ENCODE measurements at places on chromosomes 13 and 19.
A peak's percentile ranks its signal among the peaks of the same experiment; 100 is the strongest.

DNA sequence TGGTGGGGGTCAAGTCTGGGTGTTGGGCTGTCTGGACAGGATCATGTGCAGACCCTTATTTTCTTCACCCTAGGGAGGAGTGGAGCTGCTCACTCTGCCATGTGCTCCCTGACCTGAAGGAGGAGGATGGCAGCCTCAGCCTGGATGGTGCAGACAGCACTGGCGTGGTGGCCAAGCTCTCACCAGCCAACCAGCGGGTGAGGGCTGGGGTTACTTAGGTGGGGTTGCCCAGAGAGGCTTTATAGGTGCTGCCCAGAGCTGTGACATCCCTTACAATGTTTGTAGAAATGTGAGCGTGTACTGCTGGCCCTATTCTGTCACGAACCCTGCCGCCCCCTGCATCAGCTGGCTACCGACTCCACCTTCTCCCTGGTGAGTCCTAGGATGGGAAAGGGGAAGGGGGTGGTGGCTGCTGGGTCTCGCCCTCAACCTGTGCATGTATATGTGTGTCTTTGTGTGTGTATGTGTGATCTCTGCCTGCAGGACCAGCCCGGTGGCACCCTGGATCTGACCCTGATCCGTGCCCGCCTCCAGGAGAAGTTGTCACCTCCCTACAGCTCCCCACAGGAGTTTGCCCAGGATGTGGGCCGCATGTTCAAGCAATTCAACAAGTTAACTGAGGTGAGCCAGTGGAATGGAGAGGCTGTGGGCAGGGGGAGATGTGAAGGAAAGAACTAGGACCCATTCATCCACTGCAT is 5.1 kb downstream of the CHMP2A start:
- no peak for DNase-seq

DNA sequence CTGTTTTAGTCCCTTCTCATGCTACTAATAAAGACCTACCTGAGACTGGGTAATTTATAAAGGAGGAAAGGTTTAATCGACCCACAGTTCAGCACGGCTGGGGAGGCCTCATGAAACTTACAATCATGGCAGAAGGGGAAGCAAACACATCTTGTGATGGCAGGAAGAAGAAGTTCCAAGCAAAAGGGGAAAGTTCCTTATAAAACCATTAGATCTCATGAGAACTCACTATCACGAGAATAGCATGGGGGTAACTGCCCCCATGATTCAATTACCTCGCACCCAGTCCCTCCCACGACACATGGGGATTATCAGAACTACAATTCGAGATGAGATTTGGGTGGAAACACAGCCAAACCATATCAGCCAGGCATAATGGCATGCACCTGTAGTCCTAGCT is 13.0 kb upstream of the STRN4 start:
- no peak for DNase-seq

DNA sequence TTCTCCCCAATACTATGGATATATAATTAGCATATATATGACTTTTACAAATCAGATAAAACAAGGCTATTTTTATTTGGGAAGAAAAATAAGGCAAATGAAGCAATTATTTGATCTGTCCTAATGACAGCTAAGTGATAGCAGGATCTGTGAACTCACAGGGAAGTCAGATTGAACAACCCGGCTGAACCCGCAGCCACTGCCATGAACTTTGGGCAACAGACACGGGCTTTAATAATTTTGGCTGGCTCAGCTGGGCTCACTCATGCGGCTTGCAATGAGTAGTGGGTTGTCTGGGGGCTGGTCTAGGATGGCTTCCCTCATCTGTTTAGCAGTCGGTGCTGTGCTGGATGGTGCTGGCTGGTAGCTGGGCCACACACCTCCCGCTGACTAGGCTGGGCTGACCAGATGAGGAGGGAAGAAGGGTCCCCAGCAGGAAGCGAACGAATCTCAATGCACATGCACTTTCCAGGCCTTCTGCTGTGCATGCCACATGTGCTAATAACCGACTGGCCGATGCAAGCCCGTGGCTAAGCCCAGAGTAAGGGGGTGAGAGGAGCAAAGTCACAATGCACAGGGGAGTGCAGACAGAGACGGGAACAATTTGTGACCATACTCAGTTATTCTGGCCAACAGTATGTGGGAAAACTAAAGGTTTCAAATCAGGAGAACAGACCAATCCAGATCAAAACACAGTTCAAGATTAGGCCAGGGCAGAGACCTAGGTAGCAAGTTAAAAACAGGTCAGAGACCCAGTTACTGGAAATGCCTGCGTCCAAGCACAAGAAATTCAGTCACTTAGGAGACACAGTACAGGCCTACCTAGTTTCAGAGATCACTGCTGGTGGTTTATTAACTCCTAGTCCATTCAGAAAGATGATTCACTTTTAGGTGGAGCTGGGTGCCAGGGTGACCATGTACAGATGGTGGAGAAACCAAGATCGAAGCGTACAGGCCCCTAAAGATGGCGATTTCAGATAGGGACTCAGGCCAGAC is 22.3 kb downstream of the CRYL1 start:
- DNase-seq = no peak

GRCh38 chr19:48102870-48103751 is 7.5 kb downstream of the PLA2G4C start:
- no peak for DNase-seq

- no peak for DNase-seq
Observed at GRCh38 chr19:14843578-14843977, 5.1 kb downstream of the OR7A10 start.

GRCh38 chr13:103839460-103839859 is 773.2 kb upstream of the SLC10A2 start:
- no peak for DNase-seq

DNA sequence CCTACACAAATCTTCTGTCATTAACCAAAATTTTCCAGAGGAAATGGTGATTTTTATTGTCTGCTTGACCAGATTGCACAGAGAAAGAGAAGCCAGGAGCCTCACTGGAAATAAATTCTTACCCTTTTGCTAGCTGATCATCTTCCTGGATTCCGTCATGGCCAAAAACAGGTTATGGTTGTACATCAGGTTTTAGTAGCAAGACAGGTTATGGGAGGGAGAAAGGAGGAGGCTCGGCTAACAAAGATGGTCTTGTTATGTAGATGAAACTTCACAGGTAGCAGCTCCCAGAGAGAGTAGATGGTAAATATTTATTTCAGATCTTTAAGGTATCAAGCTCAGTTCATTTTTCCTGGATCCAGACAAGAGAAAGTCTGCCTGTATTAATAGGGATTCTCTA is 19.7 kb upstream of the CEACAM3 start:
- DNase-seq = no peak

GRCh38 chr19:17110599-17110966 is 35.0 kb downstream of the MYO9B start:
- no peak for DNase-seq

DNA sequence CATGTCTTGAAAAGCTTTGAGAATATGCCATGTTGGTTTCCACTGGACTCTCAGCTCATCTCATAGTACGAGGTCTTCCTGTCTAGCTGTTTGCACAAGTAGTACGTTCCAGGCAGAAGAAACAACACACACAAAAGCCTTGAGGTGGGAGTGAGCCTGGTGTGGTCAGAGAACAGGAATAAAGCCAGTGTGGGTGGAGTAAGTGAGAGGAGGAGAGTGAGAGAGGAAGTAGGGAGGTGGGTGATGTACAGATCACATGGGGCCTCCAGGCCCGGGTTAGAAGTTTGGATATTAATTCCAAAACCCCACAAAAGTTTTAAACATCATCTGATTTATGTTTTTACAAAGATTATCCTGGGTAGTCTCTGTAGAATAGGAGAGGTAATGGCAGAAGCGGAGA is 230.6 kb downstream of the MTUS2 start:
- no peak for DNase-seq

- DNase-seq = no peak
Observed at GRCh38 chr19:33376423-33376822, 2.9 kb downstream of the CEBPG start.

- no peak for DNase-seq
Observed at GRCh38 chr19:5112681-5113575, 144.0 kb downstream of the KDM4B start.

DNA sequence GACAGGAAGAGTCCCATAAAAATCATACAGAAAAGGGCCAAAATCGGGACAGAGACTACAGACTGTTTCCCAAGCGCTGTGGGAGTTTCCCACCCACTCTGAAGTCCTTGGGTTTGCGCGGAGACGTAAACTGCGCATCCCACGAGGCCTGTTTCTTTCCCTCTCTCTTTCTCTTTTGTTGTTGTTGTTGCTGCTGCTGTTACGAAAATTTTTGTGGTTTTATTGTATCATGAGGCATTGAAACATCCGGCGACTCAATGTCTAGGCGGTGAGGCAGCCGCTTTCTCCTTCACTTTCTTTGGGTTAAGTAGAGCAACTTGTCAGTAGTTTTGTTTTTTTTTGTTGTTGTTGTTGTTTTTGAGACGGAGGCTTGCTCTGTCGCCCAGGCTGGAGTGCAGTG is 1.6 kb upstream of the PPP1R12C start:
- no peak for DNase-seq

GRCh38 chr19:29212356-29212647 is 649 bp downstream of the UQCRFS1 start:
- DNase-seq = no peak

GRCh38 chr13:34862716-34863115 is 79.4 kb upstream of the NBEA start:
- no peak for DNase-seq

DNA sequence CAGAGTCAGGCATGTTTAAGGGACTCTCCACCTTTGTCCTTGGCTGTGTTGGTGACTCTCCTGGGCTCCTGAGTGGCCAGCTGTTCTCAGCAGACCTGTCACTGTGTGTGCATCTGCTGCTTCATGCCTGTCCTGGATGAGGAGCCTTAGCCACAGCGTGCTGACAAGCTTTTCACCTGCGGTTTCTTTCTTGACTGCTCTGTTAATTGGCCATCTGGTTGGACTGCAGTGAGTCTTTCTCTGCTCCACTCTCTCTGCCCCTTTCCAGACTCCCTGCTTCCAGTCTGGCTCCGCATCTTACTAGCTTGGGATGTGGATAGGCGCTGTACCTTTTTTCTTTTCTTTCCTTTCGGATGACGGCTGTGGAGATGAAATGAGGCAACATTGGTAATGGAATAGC is 38.8 kb downstream of the POLR1D start:
- no peak for DNase-seq

- DNase-seq = no peak
Observed at GRCh38 chr13:45812695-45813372, 38.7 kb downstream of the SIAH3 start.

GRCh38 chr13:99347911-99348451 is 40.8 kb upstream of the GPR183 start:
- no peak for DNase-seq

- no peak for DNase-seq
Observed at GRCh38 chr19:1318678-1319471, 33.2 kb downstream of the EFNA2 start.

DNA sequence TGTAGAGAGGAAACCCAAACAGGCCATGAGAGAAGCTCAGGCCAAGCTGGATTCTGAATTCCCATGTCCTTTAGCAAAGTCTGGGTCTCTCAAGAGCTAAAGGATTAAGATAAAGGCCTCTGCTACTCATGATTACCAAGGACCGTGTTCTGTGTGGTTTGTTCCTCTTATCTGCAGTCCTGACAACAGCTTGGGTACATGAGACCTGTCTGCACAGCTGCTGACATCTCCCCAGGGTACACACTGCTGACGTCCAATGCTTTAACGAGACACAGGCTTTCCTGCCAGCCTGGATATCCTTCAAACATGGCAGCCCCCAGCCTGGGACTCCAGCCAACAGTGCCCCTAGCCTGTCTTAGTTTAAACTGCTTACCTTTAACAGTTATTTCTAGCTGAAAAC is 211.0 kb downstream of the SLC7A1 start:
- no peak for DNase-seq

- DNase-seq = no peak
Observed at GRCh38 chr13:20993661-20994440, 67.5 kb downstream of the LATS2 start.

GRCh38 chr19:37227996-37228395 is 10.0 kb downstream of the ZNF383 start:
- DNase-seq = peak; percentile 41

- DNase-seq = no peak
Observed at GRCh38 chr19:8052464-8052859, at the start of gene CCL25. Gene CCL25 (plus strand): TSS chr19:8052760. CDS start chr19:8053050, 290 bp downstream.

- DNase-seq = no peak
Observed at GRCh38 chr19:57689750-57690149, 8.0 kb downstream of the ZNF551 start.

- DNase-seq = no peak
Observed at GRCh38 chr13:106302011-106302410, 233.5 kb downstream of the EFNB2 start.

DNA sequence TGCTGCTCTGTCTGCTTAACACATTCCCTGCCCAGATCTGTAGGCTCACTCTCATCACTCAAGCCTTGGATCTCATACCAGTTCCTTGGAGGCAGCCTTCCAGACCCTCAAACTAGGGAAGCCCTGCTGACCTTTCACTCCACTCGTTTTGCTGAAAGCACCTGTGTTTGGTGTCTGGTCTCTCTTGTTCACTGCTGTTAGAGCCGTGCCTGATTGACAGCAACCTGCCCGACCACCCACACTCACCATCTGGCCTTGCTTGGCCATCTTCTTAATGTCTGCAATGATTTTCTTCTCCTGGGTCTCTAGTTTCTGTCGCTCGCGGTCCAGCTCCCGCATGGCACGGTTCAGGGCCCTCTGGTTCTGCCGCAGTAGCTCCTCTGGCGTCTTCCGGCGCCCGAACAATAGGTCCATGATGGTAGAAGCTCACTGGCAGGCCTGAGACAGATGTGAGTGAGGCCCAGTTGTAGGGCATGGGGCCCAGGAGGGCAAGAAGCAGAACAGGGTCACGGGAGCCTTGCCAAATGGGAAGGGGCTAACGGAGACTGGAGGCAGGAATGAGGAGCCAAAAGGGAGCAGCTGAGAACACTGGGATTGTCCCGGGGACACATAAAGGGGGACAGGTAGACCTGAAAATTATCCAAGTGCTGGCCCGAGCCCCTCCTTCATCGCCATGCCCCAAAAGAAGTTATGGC is 959 bp downstream of the CHMP2A start:
- peak; percentile 49 for DNase-seq

- DNase-seq = peak; percentile 92
Observed at GRCh38 chr19:44718441-44719261, 19.7 kb downstream of the CEACAM16 start.

GRCh38 chr19:16814526-16815100 is 14.6 kb upstream of the SIN3B start:
- no peak for DNase-seq

- no peak for DNase-seq
Observed at GRCh38 chr19:45958320-45958719, 15.3 kb downstream of the NOVA2 start.

GRCh38 chr19:32406161-32407003 is 812 bp downstream of the DPY19L3 start:
- DNase-seq = no peak

GRCh38 chr19:14480700-14481079 is 5.5 kb upstream of the PTGER1 start:
- no peak for DNase-seq
